ENCODE measurements at places on chromosomes 3 and 15.
A peak's percentile ranks its signal among the peaks of the same experiment; 100 is the strongest.

DNA sequence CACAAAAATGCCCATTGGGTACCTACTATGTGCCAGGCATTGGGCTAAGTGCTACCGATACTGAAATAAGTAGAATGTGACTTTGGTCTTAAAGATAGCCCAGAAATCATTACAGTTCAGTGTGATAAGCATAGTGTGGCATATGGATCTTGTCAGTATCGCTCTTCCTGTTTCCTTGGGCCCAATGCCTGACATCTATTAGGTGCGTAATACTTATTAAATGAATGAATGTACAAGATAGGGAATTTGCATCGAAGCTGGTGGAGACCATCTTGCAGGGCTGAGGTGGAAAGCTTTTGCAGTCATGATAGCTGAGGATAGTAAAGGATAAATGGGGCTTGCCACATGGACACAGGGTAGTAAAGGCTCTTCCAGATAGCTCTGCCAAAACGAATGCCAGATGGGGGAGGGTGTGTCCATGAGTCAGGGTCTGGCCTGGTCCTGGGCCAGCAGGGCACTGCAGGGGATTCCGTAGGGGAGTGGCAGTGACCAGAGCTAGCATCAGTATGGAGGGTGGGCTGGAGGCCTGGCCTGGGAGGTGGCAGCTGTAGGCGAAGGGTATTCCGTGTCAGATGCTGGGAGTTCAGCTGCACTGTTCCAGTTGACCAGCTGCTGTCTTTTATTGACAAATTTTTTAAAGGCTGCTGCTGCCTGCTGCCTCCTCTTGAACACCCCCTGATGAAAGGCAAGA, 23.5 kb downstream of the TSEN2 start:
- no peak for DNase-seq

GRCh38 chr15:42494998-42495360, 455 bp upstream of the SNAP23 start:
- peak; percentile 11 for DNase-seq

GRCh38 chr3:44993471-44994205, 17.6 kb downstream of the EXOSC7 start:
- DNase-seq: no peak

GRCh38 chr3:16086690-16087089, 87.8 kb upstream of the GALNT15 start:
- no peak for DNase-seq

Data from activated gamma-delta T cell treated with Interleukin-2 at 50 U/mL for 16 hours (primary cell).